ENCODE measurements at places on chromosomes 1 and 21.

DNA sequence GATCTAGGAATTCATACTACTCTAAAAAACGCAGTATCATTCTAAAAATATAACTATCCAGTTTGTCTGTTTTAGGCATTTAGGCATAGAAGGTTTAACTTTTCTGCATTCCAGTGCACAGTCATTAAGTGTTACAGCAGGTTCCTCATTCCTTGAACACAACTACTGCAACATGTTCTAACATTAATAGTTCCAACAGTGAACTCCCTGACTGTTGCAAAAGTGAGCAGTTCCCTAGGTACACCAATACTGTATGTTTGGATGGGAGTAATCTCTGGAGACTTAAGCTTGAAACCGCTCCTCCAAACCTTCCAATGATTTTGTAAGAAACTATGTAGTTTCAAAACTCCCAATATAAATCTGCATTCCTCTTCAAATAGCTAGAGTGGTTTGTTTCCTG is 46.2 kb downstream of the UCHL5 start:
- peak; percentile 72 for DNase-seq

DNA sequence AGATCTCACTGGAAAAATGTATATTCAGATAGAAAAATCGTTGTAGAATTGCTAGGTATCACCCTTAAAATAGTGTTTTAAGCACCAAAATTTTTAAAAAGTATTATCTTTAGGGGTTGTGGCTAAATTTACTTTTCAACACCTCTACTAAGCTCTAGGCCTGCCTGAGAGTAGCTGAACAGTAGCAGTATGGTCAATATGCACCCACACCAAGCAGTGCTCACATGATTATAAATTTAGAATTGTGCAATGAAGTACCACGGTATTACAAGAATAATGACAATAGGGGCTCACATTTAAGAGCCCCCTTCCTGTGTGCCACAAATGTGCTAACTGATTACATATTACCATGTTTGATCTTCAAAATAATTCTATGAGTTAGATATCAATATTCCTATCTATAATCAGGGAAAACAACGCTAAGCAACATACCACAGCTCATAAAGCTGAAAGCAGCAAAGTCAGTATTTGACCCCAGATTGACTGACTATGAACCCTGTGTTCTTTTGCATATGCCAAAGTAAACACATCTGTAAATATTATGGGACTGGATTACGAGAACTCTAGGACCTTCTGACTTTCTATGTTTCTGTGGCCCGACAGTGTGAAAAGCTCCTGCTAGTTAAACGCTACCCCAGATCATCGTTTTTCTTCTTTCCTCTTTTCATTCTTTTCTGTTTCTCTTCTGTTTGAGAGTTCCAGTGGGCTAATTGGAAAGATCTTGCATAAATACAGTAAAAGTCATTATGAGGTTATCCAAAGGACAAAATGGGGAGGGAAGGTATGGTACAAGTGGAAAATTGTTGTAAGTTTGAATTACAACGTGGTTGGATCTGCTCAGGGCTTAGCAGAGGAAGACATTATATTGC is 201.1 kb upstream of the C1orf87 start:
- DNase-seq: no peak

DNA sequence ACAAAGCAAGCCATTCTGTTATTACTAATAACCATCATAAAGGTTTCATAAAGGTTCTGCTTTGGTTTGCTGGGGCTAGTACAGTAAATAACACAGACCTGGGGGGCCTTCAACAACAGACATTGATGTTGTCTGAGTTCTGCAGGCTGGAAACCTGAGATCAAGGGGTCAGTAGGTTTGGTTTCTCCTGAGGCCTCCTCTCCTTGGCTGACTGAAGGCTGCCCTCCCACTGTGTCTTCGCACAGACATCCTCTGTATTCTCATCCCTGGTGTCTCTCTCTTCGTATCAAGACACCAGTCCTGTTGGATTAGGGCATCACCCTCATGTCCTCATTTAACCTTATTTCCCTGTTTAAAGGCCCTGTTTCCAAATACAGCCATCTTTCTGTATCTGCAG is 37.3 kb downstream of the HUNK start:
- no peak for DNase-seq

- DNase-seq: peak; percentile 53
Measured at GRCh38 chr1:236421022-236421421, 26.9 kb downstream of the EDARADD start.

- DNase-seq: no peak
Measured at GRCh38 chr1:111204201-111204982, 3.9 kb upstream of the DENND2D start.

DNA sequence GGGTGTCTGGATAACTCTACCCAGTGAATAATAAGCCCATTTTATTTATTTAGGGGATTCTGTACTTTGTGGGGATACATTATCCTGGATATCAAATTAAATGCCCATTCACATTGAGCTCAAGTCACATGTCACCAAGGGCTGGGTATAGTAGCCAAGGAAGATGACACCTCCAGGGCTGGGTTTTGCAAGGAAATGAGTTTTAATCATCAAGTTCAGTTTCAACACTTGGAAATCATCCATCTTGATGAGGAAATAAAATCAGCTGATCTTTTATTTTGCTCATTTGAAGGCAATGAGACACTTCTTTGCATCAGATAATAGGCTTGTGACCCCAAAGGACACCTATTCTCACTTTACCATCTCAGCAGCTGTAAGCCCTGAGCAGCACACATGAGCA is 80.0 kb upstream of the TNR start:
- DNase-seq: no peak

DNA sequence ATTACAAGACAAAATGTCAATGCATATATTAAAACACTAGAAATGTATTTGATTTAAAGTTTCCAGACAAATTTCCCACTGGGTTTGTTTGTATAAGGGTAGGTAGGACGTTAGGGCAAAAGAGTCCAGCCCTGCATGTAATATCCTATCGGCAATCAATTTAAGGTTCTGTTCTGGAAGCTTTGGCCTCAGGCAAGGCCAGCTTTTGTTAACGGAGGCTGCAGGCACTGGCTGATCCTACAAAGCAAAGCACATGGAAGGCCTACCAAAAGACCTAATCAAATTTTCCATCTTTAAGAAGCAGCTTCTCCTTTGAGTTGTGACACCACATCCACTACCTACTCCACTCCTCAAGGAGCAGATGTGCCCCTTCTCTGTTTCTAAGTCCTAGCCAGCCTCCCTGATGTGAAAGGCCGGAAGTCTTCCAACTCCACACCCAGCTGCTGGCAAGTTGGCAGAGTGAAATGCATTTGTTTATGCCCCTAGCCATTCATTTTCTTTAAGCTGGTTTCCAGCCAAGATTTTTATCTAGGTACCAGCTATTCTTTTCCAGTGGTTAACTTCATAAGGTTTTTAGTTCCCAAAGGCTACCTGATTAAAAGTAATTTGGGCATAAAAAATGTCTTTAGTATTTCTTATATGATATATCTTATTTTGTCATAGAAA is 452.6 kb downstream of the PTBP2 start:
- DNase-seq: no peak

DNA sequence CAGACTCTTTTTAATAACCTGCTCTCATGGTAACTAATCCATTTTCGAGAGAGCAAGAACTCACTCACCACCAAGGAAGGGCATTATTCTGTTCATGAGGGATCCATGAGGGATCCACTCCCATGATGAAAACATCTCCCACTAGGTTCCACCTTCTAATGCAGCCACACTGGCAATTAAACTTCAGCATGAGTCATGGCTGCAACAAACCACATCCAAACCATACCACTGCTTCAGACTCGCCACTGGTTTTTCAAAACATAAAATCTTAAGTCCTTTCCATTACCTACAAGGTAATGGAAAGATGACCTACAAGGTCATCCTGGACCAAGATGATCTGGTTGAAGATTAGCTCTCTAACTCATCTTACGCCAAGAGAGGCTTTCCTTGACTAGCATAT is 405.1 kb downstream of the VAV3 start:
- DNase-seq: peak; percentile 21

- peak; percentile 24 for DNase-seq
Measured at GRCh38 chr1:245797592-245798348, 643.0 kb downstream of the KIF26B start.

- DNase-seq: no peak
Measured at GRCh38 chr1:27027575-27028250, 15.1 kb upstream of the TENT5B start.

DNA sequence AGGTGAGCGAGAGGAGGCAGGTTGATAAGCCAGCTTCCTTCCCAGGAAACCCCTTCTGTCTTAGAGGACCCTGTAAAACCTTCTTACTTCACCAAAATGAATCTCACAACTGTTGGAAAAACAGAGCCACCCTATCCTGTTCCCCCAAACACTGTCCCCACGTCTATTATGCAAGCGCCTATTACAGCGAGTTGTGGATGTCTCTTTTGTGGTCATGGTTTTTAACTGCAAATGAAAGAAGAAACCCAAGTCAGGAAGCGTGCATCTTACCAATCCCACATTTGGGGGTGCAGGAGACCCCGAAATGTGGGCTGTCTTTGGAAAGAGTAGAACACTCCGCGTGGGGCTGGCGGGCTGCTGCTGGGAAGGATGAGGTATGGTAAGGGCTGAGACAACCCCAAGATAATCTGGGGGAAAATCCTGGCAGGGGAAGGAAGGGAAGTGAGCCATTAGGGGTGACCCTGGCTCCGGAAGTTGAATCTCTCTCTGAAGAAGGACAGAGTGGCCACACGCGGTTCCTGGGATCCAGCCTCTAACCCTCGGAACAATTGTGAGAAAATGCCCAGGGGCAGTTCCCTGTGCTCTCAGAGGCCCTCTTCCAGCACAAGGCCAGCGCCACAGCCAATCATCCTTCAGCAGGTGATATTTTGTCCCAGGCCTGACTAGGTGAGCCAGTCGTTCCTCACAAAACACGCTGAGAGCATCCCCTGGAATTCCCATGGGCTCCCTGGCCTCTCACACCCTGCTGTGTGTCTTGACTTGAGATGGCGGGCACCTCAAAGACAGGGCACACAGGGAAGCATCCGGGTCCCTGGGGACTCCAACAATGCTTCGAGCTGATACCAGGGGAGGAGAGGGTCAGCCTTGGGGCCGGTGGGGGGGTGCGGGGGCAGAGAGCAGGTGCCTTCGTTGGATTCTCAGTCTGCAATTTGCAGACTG is 168.5 kb upstream of the IRF2BP2 start:
- DNase-seq: no peak

GRCh38 chr1:24969596-24970398 is 39.7 kb upstream of the RUNX3 start:
- DNase-seq: no peak

DNA sequence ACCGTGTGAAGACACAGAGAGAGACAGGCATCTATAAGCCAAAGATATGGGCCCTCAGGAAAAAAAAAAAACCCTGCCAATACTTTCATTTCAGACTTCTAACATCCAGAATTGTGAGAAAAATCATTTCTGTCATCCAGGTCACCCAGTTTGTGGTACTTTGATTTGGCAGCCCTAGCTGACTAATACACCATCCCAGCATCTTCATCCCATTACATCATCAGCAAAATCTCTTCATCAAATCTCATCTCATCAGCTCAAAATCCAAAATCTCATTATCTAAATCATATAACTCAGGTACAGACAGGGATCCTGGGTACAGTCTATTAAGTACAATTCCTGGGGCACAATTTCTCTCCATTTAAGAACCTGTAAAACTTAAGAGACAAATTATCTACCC is 51.9 kb upstream of the GJA8 start:
- DNase-seq: no peak

GRCh38 chr1:80450711-80451110 is 1350.0 kb upstream of the ADGRL2 start:
- DNase-seq: no peak

DNA sequence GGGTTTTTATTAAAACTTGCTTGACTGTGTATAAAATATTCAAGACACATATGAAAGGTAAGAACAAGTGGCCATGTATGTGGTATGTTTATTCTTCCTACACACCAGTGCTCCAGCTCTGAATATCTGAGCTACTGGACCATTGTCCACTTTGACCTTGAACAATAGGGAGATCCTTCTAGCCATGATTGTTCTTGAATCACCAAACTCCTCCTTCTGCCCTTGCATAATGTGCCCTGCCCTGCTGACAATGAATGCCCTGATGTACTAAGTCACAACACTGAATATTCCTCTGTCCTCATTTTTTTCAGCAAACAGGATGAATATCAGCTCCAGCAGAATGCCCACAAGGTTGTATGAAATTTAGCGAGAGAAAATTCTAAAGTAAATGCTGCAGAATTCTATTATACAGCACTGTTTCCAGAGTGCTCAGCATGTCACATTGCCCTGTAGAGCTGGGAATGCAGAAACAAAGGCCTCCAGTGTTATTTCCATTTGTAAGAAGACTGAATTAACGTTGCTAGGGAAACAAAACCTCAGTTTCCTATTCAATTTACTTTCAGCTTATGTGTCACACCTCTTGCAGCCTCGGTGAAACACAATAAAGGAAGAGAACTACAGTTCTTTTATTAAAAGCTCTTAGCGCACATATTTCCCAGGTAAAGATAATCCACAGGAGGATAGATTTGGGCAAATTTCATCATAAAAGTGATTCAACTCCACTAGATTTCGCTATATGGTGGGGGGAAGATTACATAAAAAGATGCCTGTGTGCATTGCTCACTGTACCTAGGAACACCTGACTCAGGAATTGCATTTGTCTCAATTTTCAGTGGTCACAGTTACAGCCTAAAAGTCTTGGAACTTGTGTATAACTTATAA is 187.4 kb upstream of the ATP1B1 start:
- no peak for DNase-seq

GRCh38 chr1:236746785-236747184 is 48.3 kb upstream of the MTR start:
- DNase-seq: no peak

GRCh38 chr21:29991624-29992023 is 51.8 kb upstream of the GRIK1 start:
- no peak for DNase-seq

DNA sequence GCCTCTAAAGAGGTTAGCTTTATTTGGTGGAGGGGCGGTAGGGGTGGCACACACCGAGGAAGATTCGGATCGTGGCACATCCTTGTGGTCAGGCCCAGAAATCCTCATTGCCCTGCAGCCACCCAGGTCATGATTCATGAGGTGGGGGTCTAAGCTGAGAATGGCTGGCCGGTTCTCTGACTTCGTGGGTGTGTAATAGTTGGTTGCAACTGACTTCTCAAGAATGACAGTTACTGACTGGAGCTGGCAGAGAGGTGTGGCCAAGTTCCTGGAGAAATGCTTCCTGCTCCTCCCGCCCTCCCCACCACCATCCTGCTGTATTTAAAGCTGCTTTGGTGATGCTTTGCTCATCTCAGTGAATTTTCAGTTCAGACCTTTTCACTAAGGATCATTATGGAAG is 198.6 kb downstream of the KIF26B start:
- DNase-seq: no peak

- DNase-seq: no peak
Measured at GRCh38 chr1:228178737-228179684, 13.4 kb downstream of the IBA57 start.

DNA sequence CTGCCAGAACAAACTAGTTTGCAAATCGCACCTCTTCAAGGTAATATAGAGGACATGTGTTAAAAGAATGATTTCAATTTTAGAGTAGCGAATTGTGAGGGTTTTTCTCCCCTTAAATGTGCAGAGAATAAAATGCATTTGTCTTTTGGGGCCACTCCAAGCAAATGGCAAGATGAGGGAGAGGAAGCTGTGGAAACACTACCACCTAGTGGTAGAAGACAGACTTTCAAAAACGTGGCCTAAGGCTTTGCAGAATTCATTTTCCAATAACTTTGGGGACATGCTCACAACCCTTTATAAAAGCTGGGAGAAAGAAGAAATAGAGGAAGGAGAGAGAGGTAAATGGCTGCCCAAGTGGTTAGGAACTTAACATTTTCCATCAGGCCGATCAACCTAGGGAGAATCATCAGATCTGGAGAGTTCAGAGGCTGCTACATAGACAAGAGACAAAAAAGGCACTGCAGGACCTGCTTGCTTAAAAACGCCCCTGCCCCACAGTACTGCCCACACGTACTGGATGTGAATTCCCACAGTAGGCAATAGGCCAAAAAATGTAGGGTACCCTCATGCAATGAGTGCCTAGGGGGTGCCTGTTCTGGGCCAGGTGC is 15.7 kb upstream of the RCAN1 start:
- peak; percentile 53 for DNase-seq

All from fibroblast of skin of back (primary cell).